ENCODE measurements at places on chromosomes 5 and 9. TPM values are rescaled to one million over a fixed set of nuclear protein-coding genes. Genes with fewer than 3 reads are reported as not detected.
A peak's percentile ranks its signal among the peaks of the same experiment; 100 is the strongest.

LMAN2 gene
- 91.5 TPM for total RNA-seq

DNA sequence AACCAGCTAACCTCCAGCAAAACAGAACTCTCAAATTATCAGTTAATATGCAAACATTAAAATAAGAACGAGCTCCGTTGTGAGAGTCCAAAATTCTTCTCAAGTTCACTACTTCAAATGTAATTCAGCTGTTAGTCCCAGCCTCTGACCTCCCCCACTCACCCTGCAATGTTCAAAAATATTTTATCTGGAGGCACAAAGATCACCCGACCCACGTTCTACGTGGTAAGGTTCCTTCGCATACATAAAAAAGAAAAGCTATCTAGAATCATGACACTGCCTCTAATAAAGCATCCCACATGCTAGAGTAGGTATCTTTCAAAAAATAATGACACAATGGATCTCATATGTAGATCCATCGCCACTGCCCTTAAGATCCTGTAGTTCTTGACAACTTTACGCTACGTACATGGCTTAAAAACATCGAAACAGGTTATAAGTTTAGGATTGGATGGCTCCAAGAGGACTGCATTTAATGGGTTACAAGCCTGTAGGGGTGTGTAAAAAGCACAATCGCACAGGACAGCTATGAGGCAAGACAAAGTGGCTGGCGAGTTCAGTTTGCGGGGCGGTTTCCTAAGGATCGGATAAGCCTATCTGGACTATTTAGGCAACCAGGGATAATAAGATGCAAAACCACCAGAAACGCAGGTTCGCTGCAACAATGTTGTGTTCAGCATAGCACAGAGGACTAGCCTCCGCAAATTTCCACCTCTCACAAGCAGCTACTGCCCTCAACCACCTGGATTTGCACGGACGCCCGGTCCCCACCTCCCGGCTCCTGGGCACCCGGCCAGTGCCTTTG, 969 bp downstream of the CLK4 start:
- H3K4me1 ChIP-seq, result peaks cover 32% of the 10 kb centered on the region
- H3K27me3 ChIP-seq, result peaks cover 3% of the 10 kb centered on the region

GRCh38 chr5:139377226-139377625, 5.9 kb downstream of the SLC23A1 start:
- no peaks in the 10 kb centered on the region for H3K36me3 ChIP-seq
- no peak overlapping the region for H3K4me3 ChIP-seq
- H3K27ac ChIP-seq, result no peak overlapping the region
- no peaks in the 10 kb centered on the region for H3K27me3 ChIP-seq

DNA sequence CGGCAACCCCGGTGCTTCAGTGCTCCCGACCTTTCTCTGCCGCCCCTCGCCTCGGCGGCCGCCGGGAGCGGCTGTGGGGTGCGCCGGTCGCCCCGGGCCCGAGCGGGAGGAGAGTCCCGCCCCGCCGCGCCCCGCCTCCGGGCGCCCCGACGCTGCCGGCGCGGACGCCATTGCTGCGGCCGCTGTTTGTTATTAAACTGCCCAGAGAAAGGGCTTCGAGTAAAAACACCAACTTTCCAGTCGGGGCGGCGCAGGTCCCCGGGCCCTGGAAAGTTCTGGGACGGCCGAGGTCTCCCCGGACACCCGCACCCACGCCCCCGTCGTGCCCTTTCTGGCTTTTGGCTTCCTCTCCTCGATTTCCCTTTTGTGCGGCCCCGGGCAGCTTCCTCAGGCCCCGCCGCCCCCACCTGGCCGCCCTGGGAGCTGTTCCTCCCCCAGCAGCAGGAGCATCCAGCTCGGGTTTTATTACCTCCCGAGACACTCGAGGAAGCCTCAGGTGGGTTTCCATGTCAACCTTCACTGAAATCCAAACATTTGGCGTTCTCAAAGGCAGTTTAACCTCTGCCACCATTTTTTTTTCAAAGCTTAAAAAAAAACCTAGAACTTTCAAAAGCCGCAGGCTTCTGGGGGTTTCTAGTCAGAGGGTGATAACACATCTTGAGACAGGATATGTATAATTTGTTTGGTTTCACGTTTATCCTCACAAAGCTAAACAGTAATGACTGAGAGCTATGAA, 334.4 kb downstream of the CWC27 start:
- peak; percentile 48 for DNase-seq
- H3K27me3 ChIP-seq, result no peaks in the 10 kb centered on the region
- H3K27ac ChIP-seq, result peak overlapping the region; percentile 67
- peak overlapping the region; percentile 72 for H3K4me3 ChIP-seq
- H3K4me1 ChIP-seq, result peaks cover 46% of the 10 kb centered on the region

PCDHB14 gene
- total RNA-seq, result not detected

- H3K27ac ChIP-seq, result no peak overlapping the region
- DNase-seq, result no peak
- no peaks in the 10 kb centered on the region for H3K27me3 ChIP-seq
- H3K4me1 ChIP-seq, result peaks cover 62% of the 10 kb centered on the region
- H3K4me3 ChIP-seq, result no peak overlapping the region
These were observed 10.5 kb downstream of the LNPEP start for GRCh38 chr5:96946381-96946780.

FREM1 gene
- not detected for total RNA-seq

HACD4 gene
- 5.3 TPM for total RNA-seq

GRCh38 chr5:1642221-1642620, 118.5 kb upstream of the LPCAT1 start:
- no peak for DNase-seq
- H3K27me3 ChIP-seq, result peaks cover 42% of the 10 kb centered on the region
- peaks cover 14% of the 10 kb centered on the region for H3K4me1 ChIP-seq
- H3K36me3 ChIP-seq, result no peaks in the 10 kb centered on the region
- no peak overlapping the region for H3K4me3 ChIP-seq

ACTBL2 gene
- total RNA-seq, result not detected

JAKMIP2 gene
- total RNA-seq, result 0.58 TPM

IL33 gene
- not detected for total RNA-seq

SPINK4 gene
- total RNA-seq, result not detected

GRCh38 chr5:81763294-81763928, 12.5 kb upstream of the SSBP2 start:
- peaks cover 4% of the 10 kb centered on the region for H3K4me1 ChIP-seq
- no peak overlapping the region for H3K27ac ChIP-seq
- no peaks in the 10 kb centered on the region for H3K27me3 ChIP-seq
- H3K36me3 ChIP-seq, result no peaks in the 10 kb centered on the region
- DNase-seq, result no peak

DNA sequence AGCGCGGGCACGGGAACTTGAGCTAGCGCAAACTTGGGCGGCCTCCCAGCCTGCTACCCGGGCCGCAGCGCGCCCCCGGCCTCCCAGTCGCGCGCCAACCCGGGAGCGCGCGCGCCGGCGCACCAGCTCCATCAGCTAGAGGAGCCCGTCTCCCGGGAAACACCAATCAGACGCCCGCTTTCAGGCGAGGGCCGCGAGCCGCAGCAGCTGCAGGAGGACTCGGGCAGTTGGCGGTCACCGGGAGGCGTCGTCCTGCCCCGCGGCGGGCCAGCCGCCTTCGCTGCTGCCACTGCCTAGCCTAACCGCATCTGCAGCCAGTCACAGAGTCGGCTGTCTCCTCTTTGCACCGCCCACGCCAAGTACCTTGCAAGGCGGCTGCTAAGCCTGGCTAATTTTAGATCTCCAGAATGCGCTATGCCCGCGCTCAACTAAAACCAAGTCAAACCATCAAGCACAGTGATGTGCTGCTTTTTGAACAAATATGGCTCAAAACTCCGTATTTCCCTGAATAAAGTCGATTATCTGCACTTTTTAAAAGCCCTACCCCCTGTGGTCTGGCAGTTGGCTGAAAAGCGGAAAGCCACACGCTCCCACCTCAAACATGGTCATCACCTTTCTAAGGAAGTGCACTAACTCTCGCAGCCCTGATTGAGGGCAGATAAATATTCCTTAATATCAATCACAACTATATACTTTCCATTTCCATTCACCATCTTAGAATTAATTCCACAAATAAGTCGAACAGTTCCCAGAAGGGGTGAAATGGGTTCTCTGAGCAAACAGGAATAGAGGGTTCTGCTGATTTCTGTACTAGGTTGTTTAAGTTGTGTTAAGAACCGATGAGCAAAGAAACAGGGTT, 221.8 kb downstream of the MEF2C start:
- peak overlapping the region; percentile 53 for H3K4me3 ChIP-seq
- peak; percentile 43 for DNase-seq
- no peak overlapping the region for H3K27ac ChIP-seq
- H3K27me3 ChIP-seq, result peaks cover 84% of the 10 kb centered on the region

DNA sequence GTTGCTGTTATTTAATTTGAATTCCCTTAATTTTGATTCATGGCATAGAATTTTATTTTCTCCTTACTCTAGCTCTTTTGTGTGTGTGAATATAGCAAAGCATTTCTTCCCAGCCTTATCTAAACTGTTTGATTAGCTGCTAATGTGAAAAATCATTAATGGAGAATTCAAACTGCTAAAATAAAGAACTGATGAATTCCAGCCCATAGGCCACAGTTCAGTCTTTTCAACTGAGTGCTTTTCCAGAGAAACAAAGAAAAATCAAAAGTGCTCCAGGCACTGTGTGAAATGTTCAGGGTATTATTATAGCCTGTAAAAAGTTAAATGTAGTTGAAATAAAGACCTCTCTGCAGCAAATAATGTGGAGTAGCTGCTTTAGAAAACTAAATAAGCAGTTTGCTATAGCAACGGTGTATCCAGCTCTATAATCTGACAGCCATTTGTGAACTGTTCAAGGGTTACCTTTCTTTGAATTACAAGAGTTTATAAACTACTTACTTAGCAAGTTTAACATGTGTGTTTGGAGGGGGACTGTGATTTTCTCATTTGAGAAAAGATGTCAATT, 123.8 kb downstream of the GIN1 start:
- no peak for DNase-seq
- no peak overlapping the region for H3K4me3 ChIP-seq
- peaks cover 35% of the 10 kb centered on the region for H3K36me3 ChIP-seq
- H3K4me1 ChIP-seq, result peaks cover 3% of the 10 kb centered on the region

FPGS gene
- 88.0 TPM for total RNA-seq

DNA sequence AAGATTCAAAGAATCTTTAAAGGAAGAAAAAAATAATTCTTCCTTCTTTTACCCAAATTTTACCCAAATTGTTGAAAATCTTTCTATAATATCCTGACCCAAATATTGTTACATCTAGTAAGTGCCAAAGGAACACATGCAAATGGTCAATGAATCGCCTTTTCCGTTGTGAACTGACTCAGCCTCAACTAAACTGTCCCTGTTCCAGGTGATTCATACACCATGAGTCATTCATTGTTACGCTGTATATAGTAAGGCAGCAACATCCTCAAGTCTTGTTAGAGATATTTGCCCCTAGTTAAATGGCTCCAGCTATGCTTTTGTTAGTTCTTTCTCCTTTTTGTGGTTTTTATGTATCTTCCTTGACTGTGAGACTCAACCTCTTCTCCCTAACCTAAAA, 9.7 kb downstream of the PTGER4 start:
- H3K4me1 ChIP-seq, result peaks cover 66% of the 10 kb centered on the region
- peak; percentile 55 for DNase-seq
- peaks cover 81% of the 10 kb centered on the region for H3K36me3 ChIP-seq

- DNase-seq, result no peak
- H3K36me3 ChIP-seq, result no peaks in the 10 kb centered on the region
- peaks cover 51% of the 10 kb centered on the region for H3K27me3 ChIP-seq
- no peak overlapping the region for H3K27ac ChIP-seq
- H3K4me3 ChIP-seq, result no peak overlapping the region
These were observed 55.3 kb upstream of the RAD23B start for GRCh38 chr9:107227774-107228173.

- no peaks in the 10 kb centered on the region for H3K27me3 ChIP-seq
- no peak overlapping the region for H3K27ac ChIP-seq
- no peaks in the 10 kb centered on the region for H3K36me3 ChIP-seq
- no peak for DNase-seq
These were observed 126.1 kb downstream of the SV2C start for GRCh38 chr5:76209297-76209696.

DNA sequence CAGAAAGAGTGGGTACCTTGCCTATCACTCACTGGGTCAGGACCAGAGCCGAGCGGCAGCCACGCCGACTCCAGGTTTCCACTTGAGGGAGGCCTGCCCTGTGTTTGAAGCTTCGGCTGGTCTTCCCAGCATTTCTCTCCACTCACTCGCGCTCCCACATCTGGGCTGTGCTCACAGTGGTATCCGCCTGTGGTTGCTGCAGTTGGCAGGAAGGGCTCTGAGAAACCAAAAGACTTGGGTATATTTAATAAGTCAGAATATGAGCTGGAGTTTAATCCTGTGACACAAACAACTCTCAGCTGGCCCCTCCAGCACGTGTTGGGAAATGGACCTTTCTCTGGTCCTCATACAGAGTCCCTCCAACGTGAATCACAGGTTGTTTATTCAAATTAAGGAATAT, 70.9 kb downstream of the SPRY4 start:
- H3K27me3 ChIP-seq, result peaks cover 3% of the 10 kb centered on the region
- no peaks in the 10 kb centered on the region for H3K36me3 ChIP-seq
- no peak for DNase-seq

AP3S1 gene
- 96.8 TPM for total RNA-seq

DNA sequence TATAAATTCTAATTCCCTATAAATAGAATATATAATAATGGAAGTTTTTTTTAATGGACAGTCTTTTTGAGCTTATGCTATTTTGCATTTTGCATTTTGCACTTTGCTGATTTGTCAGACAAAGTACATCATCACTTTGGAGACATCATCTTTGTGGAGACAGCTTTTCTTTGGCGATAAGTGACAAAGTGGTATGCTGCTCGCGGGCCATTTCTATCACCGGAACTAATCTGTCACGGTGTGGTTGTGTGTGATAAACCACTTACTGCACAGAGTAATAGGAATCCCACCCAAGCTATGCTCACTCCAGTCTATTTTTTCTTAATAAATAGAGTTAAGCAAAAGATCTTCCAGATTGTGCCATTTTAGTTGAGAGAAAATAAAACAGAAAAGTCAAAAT, 133.1 kb downstream of the MACIR start:
- H3K27me3 ChIP-seq, result peaks cover 3% of the 10 kb centered on the region
- H3K4me3 ChIP-seq, result no peak overlapping the region
- no peak for DNase-seq
- H3K36me3 ChIP-seq, result no peaks in the 10 kb centered on the region
- H3K4me1 ChIP-seq, result no peaks in the 10 kb centered on the region

- peaks cover 2% of the 10 kb centered on the region for H3K36me3 ChIP-seq
- DNase-seq, result no peak
- no peak overlapping the region for H3K4me3 ChIP-seq
- peaks cover 6% of the 10 kb centered on the region for H3K4me1 ChIP-seq
These were observed 373.4 kb downstream of the GADD45G start for GRCh38 chr9:89978185-89978584.

TMEM174 gene
- total RNA-seq, result not detected

F2R gene
- 2.2 TPM for total RNA-seq
